ENCODE measurements at places on chromosomes 16 and 17. TPM values are rescaled to one million over a fixed set of nuclear protein-coding genes. Genes with fewer than 3 reads are reported as not detected.

C16orf96 gene
- total RNA-seq = 0.12 TPM

RHBDL1 gene
- total RNA-seq = 2.9 TPM

C16orf46 gene
- total RNA-seq = 0.73 TPM

SLC5A10 gene
- not detected for total RNA-seq

C17orf107 gene
- 5.8 TPM for total RNA-seq

HBZ gene
- not detected for total RNA-seq

EFNB3 gene
- 5.2 TPM for total RNA-seq

CASKIN1 gene
- total RNA-seq = 0.16 TPM

NPIPA3 gene
- total RNA-seq = 0.24 TPM

PCTP gene
- total RNA-seq = 16.1 TPM

CMTM4 gene
- total RNA-seq = 29.4 TPM

OR1D5 gene
- total RNA-seq = not detected

TNP2 gene
- total RNA-seq = not detected

SMPD3 gene
- total RNA-seq = 0.24 TPM

ERAL1 gene
- total RNA-seq = 41.9 TPM

BCAR1 gene
- 128 TPM for total RNA-seq

PPY gene
- total RNA-seq = not detected

SCGB1C2 gene
- not detected for total RNA-seq

CD19 gene
- total RNA-seq = not detected

CHST4 gene
- not detected for total RNA-seq

ST6GALNAC2 gene
- 0.65 TPM for total RNA-seq

NDUFB10 gene
- 63.9 TPM for total RNA-seq

ZSCAN10 gene
- total RNA-seq = not detected

CCL4 gene
- not detected for total RNA-seq

CHCT1 gene
- total RNA-seq = not detected

MYO15A gene
- total RNA-seq = 0.97 TPM

FOXN1 gene
- not detected for total RNA-seq

ZNF423 gene
- total RNA-seq = 2.4 TPM

EIF3C gene
- 69.3 TPM for total RNA-seq

ABCA3 gene
- 0.36 TPM for total RNA-seq

LPO gene
- not detected for total RNA-seq

EPX gene
- total RNA-seq = not detected

UMOD gene
- total RNA-seq = not detected

CNTROB gene
- 22.2 TPM for total RNA-seq

PRSS36 gene
- total RNA-seq = 2.1 TPM

EVI2A gene
- total RNA-seq = 6.7 TPM

PRSS8 gene
- total RNA-seq = 0.16 TPM

CDK5R1 gene
- 0.65 TPM for total RNA-seq

DBNDD1 gene
- 1.1 TPM for total RNA-seq

ITGAX gene
- total RNA-seq = not detected

KRT16 gene
- total RNA-seq = 0.49 TPM

DOC2A gene
- not detected for total RNA-seq

CCL14 gene
- total RNA-seq = not detected

CFAP119 gene
- total RNA-seq = 0.36 TPM

PABPN1L gene
- total RNA-seq = not detected

PCYT2 gene
- 91.4 TPM for total RNA-seq

CHST5 gene
- not detected for total RNA-seq

C17orf78 gene
- total RNA-seq = not detected

SLC2A4 gene
- total RNA-seq = under 0.01 TPM

TGFB1I1 gene
- 139 TPM for total RNA-seq

PHAF1 gene
- 17.0 TPM for total RNA-seq

Data from hair follicle dermal papilla cell (primary cell).